ENCODE measurements at places on chromosomes 1 and 21. TPM values are rescaled to one million over a fixed set of nuclear protein-coding genes. Genes with fewer than 3 reads are reported as not detected.

Gene ACTN2
- 2.4 TPM for total RNA-seq

Gene CYYR1
- total RNA-seq = 14.3 TPM

Gene CELA2A
- total RNA-seq = not detected

Gene DYNLT4
- not detected for total RNA-seq

Gene MAP3K21
- total RNA-seq = 5.5 TPM

Gene INAVA
- 0.95 TPM for total RNA-seq

Gene WNT3A
- not detected for total RNA-seq

Gene TSPAN1
- total RNA-seq = not detected

Gene LCE3E
- not detected for total RNA-seq

Gene AGBL4
- total RNA-seq = 0.65 TPM

Gene KCND3
- 11.7 TPM for total RNA-seq

Gene PLEKHN1
- not detected for total RNA-seq

Gene CASZ1
- 2.5 TPM for total RNA-seq

- no peak for DNase-seq
These were observed 120.7 kb downstream of the ITSN1 start for GRCh38 chr21:33762803-33763581.

GRCh38 chr1:59593798-59594790 is 220.7 kb upstream of the HOOK1 start:
- DNase-seq = no peak

DNA sequence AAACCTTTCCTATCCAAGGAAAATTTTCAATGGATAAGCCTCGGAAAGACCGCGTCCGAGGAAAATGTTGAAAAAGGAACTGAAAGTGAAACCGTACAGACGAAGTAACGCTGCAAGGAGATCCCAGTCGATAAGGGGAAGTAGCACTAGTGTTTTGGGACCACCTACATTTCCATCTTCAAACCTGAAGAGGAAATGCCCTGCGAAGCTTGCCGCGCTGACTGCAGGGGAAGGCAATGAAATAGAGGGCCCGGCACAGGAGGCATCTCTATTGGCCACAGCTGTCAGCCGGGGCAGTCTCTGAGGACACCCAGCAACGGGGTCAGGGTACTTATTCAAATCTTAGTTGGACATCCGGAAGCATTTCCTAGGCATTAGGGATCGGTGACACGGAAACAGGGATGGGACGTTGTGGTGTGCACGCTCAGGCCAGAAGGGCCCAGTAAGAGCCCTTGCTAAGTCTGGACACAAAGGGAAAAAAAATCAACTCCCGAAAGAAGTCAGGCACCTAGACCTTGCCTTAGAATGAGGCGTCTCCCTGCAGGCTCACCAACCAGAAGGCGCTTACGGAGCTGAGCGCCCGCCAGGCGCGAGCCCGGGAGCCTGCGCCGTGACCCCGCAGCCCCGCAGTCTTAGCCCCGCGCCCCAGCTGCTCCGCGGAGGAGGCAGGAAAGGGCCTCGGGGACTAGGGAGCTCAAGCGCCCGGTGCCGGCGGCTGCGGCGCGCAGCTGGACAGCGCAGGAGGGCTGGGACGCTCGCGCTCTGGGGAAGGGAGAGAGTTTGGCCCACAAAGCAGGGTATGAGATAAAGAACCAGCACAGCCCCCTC is 655 bp downstream of the USF1 start:
- DNase-seq = no peak

DNA sequence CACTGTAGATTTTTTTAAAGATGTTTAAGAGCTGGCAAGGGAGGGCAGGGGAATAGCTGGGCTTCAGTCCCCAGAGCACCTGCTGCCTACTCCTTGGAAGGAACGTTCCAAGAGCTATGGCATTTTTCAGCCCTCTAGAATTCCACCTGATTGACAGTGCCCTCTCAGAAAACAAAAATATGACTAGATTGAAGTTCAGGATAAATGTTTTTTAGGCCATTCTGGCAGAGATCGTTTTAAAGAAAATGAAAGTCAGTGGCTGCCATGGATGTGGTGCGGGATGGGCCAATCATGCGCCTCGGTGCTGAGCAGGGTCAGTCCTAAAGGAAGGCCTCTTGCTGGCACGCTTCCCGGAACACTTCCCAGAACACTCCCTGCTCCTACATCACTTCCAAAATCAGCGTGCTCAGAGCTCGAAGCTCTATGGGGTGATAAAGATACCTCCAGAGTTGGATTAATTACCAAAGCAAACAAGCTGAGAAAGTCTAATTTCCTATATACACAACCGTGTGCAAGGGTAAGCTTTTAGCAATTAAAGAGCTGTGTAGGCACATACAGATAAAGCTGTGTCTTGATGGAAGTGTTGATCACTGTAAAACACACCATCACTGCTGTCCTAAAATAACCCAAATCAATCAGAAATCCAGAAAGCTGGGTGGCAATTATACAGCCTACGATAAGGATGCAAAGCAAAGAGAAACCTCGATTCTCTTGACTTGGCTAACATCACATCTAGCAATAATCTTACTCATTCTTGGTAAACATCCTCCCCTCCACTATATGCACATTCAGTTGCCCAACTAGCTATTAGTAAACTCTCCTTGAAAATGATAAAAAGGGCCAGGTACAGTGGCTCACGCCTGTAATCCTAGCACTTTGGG is 34.6 kb downstream of the TGFBR3 start:
- DNase-seq = peak; percentile 65

DNA sequence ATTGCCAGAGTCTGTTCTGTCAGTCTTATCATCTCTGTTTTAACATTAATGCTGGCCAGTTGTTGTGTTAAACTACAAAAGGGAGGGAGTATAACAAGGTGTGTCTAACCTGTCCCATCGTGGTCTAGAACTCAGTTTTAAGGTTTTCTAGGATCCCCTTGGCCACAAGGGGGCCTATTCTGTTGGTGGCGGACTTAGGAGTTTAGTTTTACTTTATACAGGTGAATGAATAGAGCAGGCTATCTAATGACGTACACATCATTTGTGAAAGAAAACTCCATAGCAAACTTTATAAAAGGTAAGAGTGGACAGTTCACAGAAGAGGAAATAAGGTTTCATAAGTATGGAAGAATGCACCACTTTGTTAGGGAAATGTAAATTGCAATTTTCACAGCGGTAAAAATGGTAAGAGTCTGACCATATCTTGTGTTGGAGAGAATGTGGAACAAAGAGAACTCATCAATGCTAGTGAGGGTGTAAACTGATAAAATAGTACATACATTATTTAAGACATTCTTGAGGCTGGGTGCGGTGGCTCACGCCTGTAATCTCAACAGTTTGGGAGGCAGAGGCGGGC is 2.5 kb upstream of the ATF6 start:
- DNase-seq = no peak

DNA sequence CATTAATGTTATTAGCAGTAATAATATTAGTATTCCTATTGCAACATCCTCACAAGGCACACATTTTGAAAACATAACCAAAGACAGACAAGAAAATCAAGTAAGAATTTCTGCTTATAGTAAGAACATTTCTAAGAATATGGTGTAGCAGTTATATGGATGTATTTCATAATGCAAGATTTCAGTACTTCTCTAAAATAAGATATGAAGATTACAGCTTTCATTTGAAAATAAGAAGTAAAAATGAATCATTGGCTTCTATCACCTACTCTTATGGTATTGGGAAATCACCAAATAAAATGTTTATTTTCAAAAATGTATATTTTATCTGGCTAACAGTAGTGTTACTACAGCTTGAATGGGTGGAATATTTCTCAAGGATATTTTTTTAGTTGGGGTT is 103.8 kb upstream of the USP25 start:
- DNase-seq = no peak

DNA sequence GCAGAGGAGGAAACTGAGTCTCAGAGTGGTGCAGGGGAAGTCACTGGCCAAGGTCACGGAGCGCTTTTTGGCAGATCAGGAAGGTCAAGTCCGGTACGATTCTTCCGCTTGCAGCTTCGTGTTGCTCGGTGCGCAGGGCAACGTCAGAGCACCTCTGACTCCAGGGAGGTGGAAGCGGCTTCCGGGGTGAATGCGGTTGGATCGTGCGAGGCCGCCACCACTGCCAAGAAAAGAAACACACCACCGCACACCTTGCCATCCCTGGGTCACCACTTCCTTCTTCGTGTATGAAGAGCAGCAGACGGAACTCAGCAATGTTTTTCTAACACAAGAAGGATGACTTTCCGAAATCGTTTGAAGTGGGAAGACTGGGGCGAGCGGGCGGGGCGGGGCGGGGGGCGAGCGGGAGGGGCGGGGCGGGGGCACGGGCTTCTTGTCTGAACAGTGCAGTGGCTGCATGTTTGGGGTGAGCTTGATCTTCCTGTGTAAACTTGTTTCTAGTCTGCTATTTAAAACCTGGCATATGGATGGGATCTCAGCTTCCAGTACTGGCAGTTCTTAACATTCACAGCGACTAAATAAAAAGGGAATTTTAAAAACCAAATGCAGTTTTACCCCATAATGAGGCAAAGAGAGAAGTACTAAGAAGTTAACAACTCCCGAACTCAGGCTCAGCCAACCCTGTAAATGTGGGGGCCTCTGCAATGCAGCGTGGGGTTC is 300.0 kb downstream of the RRAGC start:
- no peak for DNase-seq

DNA sequence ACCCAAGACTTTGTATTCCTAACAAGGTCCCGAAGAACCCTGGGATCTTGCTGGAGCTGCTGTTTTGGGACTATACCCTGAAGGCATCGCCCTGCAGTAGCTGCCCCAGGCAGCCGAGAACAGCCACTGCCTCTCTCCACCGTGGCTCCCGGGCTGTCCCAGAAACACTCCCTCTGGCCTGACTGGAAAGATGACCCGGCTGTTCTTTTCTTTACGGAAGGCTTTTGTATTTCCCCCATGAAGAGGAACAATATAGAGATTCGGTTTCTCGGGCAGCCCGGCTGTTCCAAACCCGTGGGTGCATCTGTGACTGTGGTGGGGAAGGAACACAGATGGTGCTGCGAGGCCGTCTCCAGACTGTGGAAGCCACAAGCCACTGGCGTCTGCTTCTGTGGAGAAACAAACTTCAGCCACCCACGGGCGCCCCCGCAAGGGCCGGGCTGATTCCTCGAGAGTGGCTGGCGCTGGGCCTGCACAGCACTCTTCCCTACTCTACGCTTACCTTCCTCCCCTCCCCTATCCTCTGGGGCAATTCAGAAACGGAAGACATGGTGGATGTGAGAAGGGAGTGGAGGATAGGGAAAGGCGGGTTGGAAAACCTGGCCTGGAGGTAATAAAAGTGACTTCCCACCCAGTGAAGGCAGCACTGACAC is 33.7 kb upstream of the VASH2 start:
- no peak for DNase-seq

- DNase-seq = no peak
These were observed 850.2 kb downstream of the BRINP3 start for GRCh38 chr1:189627427-189627826.

DNA sequence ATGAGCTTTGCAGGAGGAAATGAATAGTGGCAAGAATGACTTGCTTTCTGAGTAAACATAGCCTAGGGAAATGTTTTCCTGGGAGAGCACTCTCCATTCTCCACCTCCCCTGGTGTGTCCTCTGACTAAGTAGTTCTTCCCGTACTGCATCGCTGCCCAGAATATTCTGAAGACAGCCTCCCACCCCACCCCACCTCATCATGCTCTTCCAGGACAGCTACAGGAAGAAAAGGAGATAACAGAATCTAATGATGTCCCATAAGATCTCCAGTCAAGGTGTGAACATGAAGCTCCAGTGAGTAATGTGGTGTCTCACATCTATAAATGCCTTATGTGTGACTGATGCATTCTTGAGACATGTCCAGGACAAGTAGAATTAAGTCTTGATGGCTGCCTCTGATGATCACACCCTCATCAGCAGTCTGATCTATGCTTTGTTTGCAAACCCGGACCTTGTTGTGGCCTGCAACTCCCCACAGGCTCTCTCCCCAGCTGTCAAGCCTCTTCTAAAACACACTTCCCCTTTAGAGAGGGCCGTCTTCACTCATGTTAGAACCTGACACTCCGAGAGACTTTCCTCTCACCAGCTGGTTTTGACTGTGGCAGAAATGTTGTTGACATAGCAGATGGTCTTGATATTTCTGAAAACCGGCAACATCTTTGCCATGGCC is 183.0 kb downstream of the CYYR1 start:
- no peak for DNase-seq

GRCh38 chr1:151011154-151011850 is 3.1 kb downstream of the PRUNE1 start:
- no peak for DNase-seq

GRCh38 chr1:27318596-27318995 is 3.4 kb upstream of the TMEM222 start:
- DNase-seq = no peak

DNA sequence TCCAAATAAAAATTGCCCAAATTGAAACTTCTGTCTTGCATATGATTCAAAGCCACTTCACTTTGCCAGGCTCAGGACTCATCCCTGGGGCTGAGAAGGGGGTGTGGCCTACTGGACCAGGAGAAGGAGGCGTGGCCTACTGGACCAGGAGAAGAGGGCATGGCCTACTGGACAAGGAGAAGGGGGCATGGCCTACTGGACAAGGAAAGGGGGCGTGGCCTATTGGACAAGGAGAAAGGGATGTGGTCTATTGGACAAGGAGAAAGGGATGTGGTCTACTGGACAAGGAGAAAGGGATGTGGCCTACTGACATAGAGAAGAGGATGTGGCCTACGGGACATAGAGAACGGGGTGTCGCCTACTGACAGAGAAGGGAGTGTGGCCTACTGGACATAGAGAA is 405.3 kb downstream of the RRAGC start:
- DNase-seq = no peak

DNA sequence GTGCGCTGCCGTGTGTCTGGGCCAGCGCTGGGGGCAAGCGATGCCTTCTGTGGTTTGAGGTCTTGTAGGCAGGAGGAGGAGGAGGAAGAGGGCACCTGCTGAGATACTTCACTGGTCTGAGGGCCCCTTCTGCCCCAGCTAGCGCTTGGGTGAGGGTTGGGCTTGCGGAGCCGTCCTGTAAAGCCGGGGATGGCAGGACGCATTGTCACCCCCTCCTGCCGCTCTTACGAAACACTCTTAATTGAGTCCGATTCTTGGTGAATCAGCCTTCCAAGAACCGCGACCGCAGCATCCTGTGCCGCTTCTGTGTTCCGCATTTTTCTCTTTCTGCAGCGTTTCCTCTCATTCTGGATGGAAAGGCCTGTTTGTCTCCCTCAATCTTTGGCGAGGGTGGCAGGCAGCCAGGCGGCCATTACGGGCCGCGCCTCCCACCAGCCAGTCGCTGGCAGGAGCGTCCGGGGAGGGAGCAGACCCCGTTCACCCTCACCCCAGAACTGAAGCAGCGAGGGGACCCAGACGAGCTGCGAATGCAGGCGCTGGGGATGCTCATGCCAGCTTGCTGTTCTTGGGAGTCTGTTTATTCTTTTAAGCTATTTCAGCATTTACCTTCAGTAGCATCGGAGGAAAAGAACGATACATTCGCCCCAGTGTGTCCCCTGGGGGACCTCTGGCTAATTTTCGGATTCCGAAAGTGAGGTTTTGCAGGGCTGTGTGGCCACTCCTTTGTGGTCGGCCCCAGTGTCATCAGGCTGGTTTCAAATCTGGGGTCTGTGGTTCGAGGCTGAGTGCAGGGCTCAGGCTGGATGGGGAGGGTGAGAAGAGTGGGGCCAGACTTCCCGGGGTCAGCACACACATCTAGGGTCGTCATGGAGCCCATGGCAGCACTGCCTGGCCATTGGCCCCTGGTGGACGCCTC is 62.7 kb downstream of the SKI start:
- DNase-seq = peak; percentile 59

GRCh38 chr1:14522926-14523241 is 75.6 kb upstream of the KAZN start:
- no peak for DNase-seq

- no peak for DNase-seq
These were observed 6.7 kb downstream of the CDC7 start for GRCh38 chr1:91507328-91507727.

- DNase-seq = no peak
These were observed 16.1 kb downstream of the NOC2L start for GRCh38 chr1:942864-943533.
